ENCODE measurements at places on chromosomes 13 and 19.
A peak's percentile ranks its signal among the peaks of the same experiment; 100 is the strongest.

DNA sequence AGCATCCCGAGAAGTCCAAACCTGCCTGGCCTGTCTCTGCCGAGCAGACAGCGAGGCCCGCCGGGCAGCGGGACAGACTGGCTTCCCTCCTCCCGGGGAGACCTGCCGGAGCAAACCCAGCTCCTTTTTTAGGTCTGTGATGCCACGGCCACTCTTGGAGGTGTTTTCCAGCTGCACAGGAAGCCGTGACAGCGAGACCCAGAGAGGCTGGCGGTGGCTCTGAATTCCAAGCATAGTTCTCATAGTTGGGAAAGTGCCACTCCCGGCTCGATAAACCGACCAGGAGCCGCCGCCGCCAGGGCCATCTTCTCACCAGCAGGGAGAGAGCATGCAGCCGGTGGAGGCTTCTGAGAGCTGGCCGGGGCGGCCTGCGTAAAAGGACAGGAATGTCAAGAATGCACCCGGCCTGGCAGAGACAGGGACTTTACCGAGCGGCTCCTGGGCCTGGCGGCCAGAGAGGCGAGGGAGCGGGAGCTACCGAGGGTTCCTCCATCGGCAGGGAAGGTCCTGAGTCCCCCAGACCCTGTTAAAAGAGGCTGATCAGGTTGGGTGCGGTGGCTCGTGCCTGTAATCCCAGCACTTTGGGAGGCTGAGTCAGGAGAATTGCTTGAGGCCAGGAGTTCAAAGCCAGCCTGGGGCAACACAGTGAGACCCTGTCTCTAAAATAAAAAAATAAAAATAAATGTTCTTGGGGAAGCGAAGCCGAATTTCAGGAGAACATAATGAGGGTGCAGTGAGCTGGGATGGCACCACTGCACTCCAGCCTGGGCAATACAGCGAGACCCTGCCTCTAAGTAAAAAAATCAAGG lies 64.9 kb downstream of the GADD45B start:
- DNase-seq, result peak; percentile 99

GRCh38 chr13:91108315-91108714 lies 239.2 kb upstream of the MIR17HG start:
- no peak for DNase-seq

- peak; percentile 88 for DNase-seq
Measured at GRCh38 chr19:35549174-35549788, 3.9 kb downstream of the TMEM147 start.

DNA sequence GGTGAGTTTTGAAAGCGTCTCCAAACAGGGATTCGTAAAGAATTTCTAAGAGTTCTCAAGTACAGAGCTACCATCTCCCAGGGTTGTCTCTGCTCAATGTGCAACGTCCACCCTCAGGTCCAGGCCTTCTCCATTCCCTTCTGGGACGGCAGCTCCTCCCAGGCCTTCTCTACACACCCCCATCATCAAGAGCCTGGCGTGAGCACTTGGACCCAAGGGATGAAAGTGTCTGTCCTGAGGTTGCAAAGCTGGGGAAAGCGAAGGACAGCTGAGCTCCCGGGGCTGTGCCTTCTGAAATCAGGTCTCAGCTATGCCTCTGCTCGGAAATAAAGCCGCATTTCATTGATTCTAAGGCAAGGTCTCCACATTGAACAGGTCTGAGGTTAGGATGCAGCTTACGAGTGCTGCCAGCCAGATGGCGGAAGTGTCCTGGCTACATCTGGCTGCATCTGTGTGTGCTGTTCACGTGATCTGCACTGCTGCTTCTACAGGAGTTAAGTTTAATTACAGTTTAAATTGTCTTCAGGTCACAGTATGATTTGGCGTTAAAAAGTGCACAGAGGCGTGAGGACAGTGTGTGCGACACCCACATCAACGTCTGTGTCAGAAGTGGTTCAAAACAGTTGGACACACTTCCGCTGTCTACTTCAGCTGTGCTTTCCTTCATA lies 27.0 kb upstream of the MIER2 start:
- DNase-seq, result peak; percentile 27

- DNase-seq, result no peak
Measured at GRCh38 chr19:13238891-13239534, 88.8 kb downstream of the IER2 start.

DNA sequence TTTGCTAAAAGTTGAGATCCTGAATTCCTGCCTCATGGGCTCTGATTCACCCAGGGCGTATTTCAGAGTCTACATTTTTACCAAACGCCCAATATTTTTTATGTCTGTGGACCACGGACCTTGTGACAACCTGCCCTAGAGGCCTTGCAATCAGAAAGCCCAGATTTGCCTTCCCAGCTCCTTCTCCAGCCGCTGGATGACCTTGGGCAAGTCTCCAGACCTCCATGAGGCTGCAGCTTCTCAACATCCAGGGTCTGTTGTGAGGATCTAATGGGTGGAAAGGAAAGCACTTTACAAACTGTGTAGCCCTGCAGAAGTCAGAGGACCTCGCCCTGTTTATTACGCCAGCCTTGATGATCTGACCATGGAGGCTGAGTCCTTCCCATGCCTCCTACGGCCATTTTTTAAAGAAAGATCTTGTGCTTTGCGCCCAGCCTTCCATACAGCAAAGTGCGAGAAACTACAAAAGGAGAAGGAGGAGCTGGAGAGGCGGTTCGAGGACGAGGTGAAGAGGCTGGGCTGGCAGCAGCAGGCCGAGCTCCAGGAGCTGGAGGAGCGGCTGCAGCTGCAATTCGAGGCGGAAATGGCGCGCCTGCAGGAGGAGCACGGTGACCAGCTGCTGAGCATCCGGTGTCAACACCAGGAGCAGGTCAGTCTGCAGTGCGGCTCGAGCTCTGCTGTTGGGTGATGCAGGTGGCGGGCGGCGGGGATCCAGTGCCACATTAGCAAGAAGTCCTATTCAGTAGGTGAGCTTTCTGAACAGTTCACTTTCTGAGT lies 115.6 kb downstream of the SLC7A1 start:
- peak; percentile 52 for DNase-seq

- no peak for DNase-seq
Measured at GRCh38 chr13:112645327-112645914, 44.4 kb upstream of the ATP11A start.

DNA sequence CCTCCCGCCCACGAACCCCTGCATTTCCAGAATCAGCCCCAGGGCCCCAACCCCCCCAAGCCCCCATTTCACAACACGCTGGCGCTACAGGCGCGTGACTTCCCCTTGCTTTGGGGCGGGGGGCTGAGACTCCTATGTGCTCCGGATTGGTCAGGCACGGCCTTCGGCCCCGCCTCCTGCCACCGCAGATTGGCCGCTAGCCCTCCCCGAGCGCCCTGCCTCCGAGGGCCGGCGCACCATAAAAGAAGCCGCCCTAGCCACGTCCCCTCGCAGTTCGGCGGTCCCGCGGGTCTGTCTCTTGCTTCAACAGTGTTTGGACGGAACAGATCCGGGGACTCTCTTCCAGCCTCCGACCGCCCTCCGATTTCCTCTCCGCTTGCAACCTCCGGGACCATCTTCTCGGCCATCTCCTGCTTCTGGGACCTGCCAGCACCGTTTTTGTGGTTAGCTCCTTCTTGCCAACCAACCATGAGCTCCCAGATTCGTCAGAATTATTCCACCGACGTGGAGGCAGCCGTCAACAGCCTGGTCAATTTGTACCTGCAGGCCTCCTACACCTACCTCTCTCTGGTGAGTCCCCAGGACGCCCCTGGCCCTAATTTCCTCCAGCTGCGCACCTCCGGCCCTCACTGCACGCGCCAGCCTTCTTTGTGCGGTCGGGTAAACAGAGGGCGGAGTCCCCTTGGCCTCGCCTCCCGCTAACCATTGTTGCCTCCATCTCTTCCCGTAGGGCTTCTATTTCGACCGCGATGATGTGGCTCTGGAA lies at the start of gene FTL:
Gene FTL, plus strand, starts transcription at position 270 of the 766 bp plus-strand sequence. Its CDS starts 199 bp downstream, at position 469.
- peak; percentile 98 for DNase-seq

- no peak for DNase-seq
Measured at GRCh38 chr13:84997858-84998257, 801.4 kb downstream of the SLITRK6 start.

GRCh38 chr19:39270036-39270871 lies 2.1 kb downstream of the IFNL2 start:
- DNase-seq, result no peak

DNA sequence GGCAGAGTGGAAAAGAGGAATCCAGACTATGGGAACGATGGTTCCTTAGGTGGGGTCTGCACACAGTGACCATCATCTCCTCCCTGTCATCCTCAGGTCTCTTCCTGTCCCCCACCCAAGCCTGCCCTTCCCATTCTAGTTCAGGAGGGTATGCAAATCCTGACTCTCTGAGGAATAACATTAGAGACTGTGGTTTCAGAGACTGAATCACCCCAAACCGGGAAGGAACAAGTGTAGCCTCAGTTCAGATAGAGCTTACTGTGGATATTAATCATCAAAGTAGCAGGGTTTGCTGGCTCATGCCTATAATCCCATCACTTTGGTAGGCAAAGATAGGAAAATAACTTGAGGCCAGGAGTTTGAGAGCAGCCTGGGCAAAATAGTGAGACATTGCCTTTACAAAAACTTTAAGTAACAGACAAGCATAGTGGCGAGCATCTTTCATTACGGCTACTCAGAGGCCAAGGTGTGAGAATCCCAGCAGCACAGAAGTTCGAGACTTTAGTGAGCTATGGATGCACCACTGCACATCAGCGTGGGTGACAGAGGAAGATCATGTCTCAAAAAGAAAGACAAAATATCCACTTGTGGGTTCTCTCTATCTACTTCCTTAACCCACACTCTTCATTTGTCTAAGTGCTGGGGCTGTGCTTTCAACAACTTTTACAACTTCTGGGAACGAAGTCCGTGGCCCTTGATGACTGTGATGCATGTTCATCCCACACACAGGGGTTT lies 19.3 kb upstream of the LGALS13 start:
- DNase-seq, result no peak

DNA sequence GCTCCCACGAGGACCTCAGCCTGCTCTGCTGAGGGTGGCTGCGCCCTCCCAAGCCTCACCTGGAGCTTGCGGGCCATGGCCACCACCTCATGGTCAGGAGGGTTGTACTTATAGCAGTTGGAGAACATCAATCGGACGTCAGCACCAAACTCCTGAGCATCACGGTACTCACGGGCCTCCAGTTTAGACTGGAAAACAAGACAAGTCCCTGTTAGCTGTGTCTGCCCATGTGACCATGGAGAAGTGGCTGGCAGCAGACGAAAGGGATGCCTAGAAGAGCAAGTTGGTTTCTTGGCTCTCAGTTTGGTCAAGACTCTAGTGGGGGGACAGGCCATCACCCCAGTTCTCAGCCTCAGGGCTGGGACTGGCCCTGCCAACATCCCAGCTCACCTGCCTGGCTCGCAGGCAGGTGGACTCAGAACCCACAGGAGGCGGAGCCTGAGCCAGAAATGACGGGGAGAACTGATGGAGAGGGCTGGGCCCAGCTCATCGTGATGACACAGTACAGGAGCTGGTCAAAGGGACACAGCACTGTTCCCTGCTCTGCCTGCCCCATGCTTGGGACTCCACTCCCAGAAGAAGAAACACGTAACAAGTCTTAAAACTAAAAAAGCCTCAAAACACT lies 31.2 kb upstream of the EPHX3 start:
- no peak for DNase-seq

- peak; percentile 72 for DNase-seq
Measured at GRCh38 chr19:47437500-47437899, 18.2 kb upstream of the MEIS3 start.

- DNase-seq, result no peak
Measured at GRCh38 chr19:31140717-31141116, 208.5 kb downstream of the TSHZ3 start.

- no peak for DNase-seq
Measured at GRCh38 chr13:99191900-99192399, 8.7 kb upstream of the UBAC2 start.

DNA sequence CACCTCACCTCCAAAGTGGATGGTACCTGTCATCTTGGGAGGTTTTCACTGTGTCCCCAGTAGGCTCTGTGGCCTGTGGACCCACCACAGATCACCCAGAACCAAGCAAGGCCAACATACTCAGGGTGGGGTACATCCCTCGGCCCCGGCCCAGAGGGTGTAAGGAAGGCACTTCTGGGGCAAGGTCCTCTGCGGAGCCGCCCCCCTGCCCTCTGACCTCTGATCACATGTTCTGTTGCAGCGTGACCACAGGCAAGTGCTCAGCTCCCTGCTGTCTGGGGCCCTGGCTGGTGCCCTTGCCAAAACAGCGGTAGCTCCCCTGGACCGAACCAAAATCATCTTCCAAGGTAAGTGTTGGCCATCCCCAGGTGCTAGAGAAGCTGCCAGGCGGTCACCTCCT lies 36.7 kb downstream of the TMEM161A start:
- DNase-seq, result no peak

- DNase-seq, result no peak
Measured at GRCh38 chr13:33869005-33869404, 51.1 kb downstream of the RFC3 start.

- DNase-seq, result no peak
Measured at GRCh38 chr13:31859571-31859970, 120.2 kb downstream of the RXFP2 start.

- no peak for DNase-seq
Measured at GRCh38 chr19:23771761-23772674, 13.3 kb upstream of the ZNF681 start.

DNA sequence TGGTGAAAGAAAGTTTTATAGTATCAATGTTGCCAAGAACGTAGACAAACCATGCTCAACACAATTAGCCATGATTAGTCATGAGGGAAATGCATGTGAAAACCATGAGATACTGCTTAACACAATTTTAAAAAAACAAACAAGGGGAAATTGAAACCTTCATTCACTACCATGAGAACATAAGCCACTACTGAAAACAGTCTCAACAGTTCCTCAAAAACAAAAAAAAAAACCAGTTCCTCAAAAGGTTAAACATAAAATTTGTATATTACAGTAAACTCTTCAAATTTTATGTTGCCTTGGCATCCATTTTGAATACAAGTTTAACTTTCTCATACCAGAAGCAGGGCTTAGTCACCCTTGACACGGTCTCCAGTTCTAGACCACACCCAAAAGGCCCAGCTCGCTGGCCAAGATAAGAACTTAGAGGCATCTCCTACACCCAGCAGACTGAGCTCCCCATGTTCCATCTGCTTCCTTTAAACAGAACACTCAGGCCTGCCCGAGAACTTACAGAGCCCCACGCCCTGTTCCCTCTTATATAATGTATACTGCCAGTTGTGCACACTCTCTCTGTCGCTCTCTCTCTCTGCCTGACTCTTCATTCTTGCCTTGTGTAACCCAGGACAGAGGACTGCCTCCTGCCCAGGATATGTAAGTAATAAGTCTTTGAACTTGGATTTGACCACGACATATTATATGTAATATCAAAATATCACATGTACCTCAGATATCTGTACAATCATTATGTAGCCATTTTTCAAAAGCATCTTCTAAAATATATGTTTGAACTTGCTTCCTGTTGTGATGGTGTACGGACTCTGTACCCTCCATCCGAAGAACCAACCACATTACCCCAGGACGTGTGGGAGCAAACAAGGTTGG lies 67.4 kb downstream of the STK24 start:
- no peak for DNase-seq
